NCI-H446 treated with DMSO at 0.1 percent for 48 hours (cell line): ENCODE measurements at places on chromosomes 2 and 18.
A peak's percentile ranks its signal among the peaks of the same experiment; 100 is the strongest.

GRCh38 chr18:48636436-48636835 lies 97.6 kb downstream of the CTIF start:
- no peak for DNase-seq

- no peak for DNase-seq
Observed at GRCh38 chr18:77069931-77070330, 62.7 kb downstream of the MBP start.

- DNase-seq = no peak
Observed at GRCh38 chr2:110099038-110099425, 16.6 kb downstream of the MALL start.

DNA sequence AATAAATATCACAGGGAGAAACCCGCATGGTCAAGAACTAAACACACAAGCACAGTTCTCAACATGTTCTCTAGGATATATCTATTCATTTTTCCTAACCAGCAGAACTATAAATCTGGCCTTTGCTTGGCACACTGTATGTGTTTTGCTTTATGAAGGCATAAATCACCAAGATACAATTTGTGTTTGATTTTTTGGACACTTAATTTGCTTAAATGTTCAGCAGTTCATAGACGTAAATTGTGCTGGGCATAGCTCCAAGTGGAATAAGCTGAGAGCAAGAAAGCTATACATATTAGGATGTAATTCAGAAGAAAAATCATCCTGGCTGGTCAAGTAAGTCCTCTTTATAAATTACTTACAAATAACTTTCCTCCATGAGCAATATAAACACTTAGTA lies 341.5 kb upstream of the ATP5MC3 start:
- DNase-seq = no peak

DNA sequence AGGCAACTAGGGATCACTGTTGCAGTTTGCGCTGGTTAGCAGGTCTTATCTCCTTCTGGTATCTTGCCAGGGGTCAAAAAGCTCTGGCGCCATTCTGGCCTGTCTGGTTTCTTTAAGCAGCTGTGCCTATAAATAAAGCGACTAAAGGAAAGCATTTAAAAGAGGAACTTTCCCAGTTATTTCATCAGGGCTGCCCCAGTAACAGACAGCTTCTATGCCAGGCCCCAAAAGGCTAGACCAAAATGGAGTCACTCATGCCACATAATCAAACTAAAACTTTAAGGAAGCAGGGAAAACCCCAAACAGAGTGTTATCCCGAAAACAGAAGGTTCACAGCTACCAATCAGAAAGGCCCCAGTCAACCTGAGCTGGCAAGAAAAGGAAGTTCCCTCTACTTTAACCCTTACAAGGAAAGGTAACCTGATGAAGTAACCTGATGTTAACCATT lies 41.2 kb upstream of the HNRNPA3 start:
- DNase-seq = no peak

GRCh38 chr2:171046048-171046560 lies 114.6 kb downstream of the TLK1 start:
- DNase-seq = no peak

- DNase-seq = no peak
Observed at GRCh38 chr2:177547122-177547521, 154.5 kb downstream of the AGPS start.

DNA sequence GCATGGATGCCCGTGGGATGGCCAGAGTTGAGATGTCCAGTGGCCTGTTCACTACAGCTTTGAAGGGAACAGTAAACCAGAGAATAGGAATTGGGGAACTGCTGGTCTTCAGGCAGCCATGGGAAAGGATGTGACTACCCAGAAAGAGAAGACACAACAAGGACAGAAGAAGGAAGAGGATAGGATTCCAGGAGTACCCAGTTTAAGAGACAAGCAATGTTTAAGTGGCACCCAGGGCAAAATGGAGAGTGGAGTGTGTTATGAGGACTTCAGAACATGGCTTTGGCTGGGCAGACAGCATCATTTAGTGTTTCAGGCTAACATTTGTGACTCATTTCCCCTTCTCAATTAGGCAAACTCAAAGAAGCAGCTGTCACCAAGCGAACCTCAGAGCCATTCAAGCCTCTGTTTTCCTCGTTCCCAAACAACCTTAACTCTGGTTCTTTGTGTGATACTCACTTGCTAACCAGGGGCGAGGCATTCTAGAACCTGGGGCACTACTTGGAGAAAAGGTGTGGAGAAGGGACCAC lies 4.0 kb upstream of the FAM124B start:
- peak; percentile 35 for DNase-seq

DNA sequence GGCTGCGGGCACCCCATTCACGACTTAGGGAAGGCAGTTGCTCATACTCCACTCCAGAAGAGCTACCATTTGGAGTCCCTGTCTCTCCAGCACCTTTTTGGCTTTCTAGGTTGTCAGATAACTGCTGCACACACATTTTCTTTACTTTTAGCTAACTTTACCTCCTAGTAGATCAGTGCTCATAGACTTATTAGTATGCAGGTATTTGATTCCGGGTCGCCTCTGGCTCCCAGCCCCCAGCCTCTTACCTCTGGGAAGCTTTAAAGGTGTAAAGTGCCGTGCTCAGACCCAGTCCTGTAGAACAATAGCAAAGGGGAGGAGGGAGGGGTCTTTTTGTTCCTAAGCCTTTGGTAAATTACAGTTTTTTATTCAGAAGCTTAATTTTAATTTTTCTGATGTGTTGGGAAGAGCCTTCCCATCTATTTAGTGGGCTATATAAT lies 102.9 kb downstream of the SPTBN1 start:
- no peak for DNase-seq

- no peak for DNase-seq
Observed at GRCh38 chr18:48948112-48949049, 2.4 kb downstream of the SMAD7 start.

DNA sequence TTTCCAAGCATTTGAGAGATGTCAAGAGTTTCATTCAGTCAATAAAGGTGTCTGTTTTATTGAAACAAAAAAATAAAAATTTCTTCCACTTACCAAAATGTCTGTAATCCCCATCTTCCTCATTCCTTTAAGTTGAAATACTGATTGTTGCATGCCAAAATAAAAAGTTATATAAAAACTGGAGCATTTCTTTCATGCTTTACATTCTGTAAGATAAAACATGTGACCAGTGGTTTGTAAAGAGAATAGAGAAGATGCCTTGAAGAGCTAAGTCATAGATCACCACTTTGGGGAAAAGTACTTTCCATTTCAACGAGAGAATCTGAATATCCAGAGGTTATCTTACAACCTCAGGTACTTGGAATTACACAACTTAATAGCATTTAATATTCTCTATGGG lies 35.9 kb upstream of the MYO1B start:
- no peak for DNase-seq

- DNase-seq = no peak
Observed at GRCh38 chr2:74688881-74689280, 34.8 kb downstream of the SEMA4F start.

GRCh38 chr2:19769513-19769912 lies 132.3 kb downstream of the TTC32 start:
- no peak for DNase-seq

- DNase-seq = no peak
Observed at GRCh38 chr2:8541223-8541622, 140.6 kb upstream of the ID2 start.

- no peak for DNase-seq
Observed at GRCh38 chr2:78315368-78315767, 710.1 kb upstream of the REG3G start.

- no peak for DNase-seq
Observed at GRCh38 chr2:45944074-45944473, 292.6 kb downstream of the PRKCE start.

DNA sequence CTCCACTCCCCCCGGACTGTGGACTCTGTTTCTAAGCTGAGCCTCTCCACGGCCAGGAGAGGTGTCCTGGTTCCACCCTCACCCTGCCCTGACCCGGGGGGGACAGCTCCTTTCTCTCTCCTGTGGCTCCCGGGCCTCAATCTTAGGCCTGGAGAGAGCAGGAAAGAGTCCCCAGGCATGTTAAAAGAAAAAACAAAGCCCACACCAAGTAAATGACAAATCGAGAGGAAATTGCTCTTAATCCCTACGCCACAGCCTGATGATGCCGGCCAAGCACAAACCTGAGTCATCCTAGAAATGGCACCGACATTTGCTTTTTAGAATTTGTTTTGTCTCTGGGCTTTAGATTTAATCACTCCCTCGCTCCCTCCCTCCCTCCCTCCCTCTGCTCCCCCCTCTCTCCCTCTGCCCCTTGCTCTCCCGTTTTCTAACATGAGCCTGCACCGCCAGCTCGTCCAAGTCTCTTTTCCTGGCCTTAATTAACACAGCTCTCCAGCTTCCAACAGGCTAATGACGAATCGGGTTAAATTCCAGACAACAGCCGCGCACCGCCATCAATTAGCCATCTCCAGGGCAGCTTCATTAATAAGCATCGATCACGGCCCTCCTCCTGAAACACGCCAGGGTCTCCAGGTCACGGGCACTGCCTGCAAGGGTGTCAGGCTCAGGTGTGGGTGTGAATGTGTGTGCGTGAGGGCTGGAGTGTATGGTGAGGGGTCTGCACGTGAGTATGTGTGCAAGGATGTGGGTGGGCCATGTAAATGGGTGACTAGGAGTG lies 230.8 kb downstream of the CELF4 start:
- no peak for DNase-seq

DNA sequence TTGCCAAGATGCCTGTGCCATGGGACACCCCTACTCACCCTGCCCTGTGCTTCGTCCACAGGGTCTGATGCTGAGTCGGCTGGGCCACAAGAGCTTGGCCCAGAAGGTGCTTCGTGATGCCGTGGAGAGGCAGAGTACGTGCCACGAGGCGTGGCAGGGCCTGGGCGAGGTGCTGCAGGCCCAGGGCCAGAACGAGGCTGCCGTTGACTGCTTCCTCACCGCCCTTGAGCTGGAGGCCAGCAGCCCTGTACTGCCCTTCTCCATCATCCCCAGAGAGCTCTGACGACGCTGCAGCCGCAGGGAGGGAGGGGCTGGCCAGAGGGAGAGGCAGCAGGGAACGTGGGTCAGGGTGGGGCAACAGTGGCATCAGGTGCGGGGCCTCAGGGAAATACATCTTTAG lies 81.5 kb downstream of the STPG4 start:
- DNase-seq = no peak

- no peak for DNase-seq
Observed at GRCh38 chr18:56166914-56167313, 471.5 kb downstream of the TXNL1 start.

DNA sequence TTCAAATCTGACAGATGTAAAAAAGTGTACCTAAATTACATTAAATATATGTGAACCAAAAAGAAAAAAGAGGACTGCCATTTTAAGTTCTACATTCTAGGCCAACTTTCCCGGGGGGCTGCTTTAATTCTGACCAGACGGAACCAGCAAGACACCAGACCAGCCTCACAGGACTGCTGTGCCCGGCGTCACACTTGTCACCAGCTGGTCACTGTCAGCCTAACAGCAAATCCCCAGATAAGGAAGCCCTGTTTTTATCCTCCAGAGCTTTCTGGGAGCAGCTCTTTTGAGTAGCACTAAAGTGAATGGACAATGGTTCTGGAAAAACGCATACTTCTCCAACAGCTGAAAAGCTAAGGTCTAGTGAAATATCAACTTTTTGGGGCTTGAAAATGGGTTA lies 35.6 kb downstream of the CYB5A start:
- DNase-seq = no peak

GRCh38 chr18:51523671-51524070 lies 326.2 kb upstream of the MEX3C start:
- no peak for DNase-seq

DNA sequence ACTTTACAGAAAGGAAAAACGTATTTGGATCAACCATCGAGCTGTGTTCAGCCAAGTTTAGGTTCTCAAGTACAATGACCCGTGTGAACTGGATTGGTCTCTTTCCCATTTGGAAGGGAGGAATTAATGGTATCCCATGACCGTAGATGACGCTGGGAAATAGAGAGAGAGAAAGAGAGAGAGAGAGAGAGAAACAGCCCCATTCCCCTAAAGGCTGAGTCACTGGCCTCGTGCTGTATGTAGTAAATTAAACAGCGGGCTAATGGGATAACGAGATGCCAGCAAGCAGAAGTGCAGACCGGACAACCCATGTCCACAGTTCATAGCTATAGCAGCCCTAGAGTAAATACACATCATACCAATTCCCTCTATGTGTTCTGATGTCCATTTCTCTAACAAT lies 99.6 kb downstream of the BCL11A start:
- DNase-seq = no peak

DNA sequence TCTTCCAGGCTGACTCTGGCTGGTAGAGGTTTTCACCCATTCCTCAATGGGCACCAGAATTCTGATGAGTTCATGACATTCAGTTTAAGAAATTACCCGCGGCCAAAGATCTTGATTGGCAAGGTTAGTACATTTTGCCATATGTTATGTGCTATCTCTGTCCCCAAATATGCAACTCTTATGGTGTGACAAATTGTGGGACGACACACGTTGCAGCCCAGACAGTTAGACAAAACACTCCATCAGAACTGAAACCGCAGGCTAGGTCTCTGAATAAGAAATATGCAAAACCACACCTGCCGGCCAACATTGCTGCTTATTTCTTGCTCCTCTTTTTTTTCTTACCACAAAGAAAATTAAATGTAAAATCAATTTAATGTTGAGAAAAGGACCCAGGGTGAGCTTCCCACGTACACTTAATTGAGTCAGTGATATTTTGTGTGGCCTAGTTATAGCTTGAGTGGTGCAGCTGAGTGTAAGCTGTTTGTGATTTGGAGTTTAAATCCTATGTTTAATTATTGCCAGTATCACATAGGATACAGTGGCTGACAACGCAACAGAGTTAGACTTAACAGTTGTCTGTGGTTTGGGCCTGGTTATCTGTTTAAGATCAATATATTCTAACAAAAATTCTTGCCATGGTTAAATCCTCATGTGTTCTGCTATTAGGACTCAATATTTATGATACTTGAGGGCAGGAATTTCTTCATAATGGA lies 35.7 kb upstream of the LTBP1 start:
- DNase-seq = no peak

- DNase-seq = no peak
Observed at GRCh38 chr2:25822190-25823117, 55.8 kb downstream of the ASXL2 start.

- no peak for DNase-seq
Observed at GRCh38 chr2:99354070-99354469, 16.9 kb downstream of the EIF5B start.

GRCh38 chr2:121977326-121977725 lies 221.9 kb downstream of the TSN start:
- no peak for DNase-seq

GRCh38 chr18:30705943-30706342 lies 336.6 kb downstream of the DSC3 start:
- DNase-seq = no peak

GRCh38 chr2:47269316-47270232 lies 114.5 kb upstream of the STPG4 start:
- peak; percentile 11 for DNase-seq

DNA sequence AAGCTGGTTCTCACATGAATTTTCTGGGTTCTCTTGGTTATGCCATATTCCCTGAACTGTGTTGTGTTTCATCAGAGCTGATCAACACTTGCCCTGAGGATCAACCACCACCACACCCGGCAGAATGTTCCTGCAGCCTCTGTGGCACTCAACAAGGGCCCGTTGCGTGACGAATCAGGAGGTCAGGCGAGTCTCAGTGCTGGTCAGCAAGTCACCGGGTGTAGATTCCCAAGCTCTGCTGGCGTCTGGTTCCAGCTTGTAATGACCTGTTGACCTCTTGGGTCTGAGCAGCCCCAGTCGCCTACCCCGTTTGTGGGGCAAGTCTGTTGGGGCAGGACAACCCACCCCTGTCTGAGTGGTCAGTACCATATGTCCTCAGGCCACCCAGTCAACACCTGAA lies 46.0 kb downstream of the ADCY3 start:
- DNase-seq = no peak
